ENCODE measurements at places on chromosomes 6 and 20.

DNA sequence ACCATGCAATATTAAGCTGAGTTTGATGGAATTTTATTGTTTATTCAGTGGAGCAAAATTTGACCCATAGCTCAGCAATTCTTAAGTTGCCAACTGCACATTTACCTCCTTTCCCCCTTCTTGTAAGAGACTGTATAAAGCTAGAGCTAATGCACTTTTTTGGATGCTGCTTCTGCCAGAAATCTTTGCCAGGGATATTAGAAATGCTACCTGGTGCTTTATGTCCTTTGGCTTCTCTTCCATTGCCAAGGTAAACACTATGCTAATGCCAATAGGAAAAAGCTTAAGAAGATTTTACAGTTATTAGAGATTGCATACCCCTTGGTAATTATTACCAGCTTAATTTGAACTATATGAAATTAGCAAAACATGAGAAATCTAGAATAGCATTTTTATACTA lies 79.0 kb upstream of the OGFRL1 start:
- DNase-seq: no peak

DNA sequence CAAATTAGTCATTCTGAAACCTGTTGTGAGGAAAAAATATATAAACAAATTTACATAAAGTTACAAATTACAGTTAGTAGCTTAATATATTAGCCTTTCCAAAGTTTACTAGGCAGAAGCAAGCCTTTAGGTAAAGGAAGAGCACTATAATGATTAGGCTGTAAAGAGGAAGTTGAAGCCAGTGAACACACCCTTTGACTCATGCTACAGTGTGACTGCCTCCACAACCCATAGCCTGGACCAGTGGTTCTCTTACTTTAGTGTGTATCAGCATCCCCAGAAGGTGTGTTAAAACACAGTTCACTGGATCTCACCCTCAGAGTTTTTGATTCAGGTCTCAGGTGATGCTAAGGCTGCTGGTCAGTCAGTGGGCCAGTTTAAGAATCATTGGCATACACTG lies 91.4 kb upstream of the DEFB112 start:
- no peak for DNase-seq

DNA sequence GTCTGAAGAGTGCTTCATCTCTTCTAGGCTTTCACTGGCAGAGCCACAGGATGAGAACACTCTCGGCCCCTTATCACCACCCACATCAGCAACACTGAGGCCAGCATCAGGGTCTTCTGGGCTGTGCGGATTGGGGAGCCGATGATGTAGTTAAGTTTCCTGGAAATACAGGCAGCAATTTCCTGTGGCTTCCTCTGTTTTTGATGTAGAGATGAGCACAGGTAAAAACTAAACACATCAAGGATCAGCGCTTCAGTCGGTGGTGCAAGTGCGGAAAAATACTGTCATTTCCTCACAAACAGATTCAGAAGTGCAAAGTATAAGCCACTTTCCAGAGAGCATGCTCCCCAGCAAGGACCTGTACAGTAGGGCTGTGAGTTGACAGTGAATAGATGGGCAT lies 62.6 kb downstream of the BACH2 start:
- DNase-seq: no peak

- no peak for DNase-seq
Measured at GRCh38 chr6:168212362-168212761, 107.2 kb downstream of the DACT2 start.

DNA sequence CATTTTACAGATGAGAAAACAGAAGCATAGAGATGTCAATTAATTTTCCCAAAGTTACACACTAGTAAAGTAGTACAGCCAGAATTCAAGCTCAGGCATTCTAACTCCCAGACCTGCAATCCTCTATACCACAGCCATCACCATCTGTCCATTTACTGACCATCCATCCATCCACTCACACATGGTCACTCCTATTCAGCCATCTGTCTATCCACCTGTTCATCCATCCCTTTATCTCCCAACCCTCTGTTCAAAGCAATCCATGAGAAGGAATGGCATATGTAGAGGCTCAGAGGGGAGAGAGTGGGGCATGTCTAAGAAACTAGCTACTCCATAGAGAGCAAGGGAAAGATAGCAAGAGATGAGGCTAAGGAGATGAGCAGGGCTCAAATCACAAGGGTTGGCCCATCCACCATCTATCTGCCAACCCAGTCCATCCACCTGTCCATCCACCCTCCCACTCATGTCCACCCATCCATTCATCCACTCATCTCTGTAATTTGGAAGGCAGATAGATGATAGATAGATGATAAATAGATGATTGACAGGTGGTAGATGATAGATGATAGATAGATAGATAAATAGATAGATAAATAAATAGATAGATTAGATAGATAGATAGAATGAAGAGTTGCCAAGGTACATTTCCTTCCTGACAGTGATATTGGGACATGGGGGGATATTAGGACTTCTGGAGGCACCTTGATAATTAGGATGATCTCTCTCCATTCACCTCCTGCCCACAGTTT lies 12.2 kb upstream of the C6orf132 start:
- DNase-seq: no peak

DNA sequence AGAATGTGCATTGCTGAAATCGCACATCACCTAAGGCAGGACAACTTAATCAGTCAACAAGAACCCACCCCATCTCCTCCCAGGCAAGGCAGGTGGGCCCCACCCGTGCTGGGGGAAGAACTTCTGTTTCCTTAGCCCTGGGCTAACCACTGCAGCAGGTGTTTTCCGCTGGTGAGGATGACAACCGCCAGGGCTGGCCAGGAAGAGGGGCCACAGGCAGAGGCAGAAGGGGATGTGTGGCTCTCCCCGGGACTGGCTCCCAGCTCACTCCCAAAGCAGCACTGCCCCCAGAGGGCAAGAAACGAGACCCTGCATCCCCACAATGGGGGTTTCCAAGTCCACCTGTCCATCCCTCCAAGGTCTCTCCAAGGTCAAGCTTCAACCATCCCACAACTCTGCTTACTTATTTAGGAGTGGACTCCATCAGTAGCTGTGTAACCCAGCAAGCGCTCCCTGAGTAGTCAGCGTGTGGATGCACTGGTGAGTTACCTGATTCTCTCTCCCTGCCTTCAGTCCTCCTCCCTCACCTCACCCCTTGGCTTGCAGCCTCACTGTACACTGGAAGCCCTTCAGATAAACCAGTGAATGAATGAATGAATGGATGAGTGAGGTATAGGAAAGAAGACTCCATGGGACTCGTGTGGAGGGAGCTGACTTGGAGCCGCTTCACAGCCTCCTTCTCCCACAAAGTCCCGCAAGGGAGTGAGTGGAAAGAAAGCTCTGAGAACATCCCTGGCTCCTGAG lies 168.2 kb upstream of the CST7 start:
- no peak for DNase-seq

- DNase-seq: no peak
Measured at GRCh38 chr20:33282991-33283555, at the start of gene BPIFB1. Gene BPIFB1, plus strand, starts transcription at chr20:33283214. Its CDS starts 2,860 bp downstream, at chr20:33286074.

Data from brain pericyte (primary cell).